ENCODE measurements at places on chromosomes 11 and 22. TPM values are rescaled to one million over a fixed set of nuclear protein-coding genes. Genes with fewer than 3 reads are reported as not detected.

GRCh38 chr11:64364911-64365310 lies 5.9 kb downstream of the RPS6KA4 start:
- no peak for DNase-seq

SCO2 gene
- 1.3 TPM for total RNA-seq

DNA sequence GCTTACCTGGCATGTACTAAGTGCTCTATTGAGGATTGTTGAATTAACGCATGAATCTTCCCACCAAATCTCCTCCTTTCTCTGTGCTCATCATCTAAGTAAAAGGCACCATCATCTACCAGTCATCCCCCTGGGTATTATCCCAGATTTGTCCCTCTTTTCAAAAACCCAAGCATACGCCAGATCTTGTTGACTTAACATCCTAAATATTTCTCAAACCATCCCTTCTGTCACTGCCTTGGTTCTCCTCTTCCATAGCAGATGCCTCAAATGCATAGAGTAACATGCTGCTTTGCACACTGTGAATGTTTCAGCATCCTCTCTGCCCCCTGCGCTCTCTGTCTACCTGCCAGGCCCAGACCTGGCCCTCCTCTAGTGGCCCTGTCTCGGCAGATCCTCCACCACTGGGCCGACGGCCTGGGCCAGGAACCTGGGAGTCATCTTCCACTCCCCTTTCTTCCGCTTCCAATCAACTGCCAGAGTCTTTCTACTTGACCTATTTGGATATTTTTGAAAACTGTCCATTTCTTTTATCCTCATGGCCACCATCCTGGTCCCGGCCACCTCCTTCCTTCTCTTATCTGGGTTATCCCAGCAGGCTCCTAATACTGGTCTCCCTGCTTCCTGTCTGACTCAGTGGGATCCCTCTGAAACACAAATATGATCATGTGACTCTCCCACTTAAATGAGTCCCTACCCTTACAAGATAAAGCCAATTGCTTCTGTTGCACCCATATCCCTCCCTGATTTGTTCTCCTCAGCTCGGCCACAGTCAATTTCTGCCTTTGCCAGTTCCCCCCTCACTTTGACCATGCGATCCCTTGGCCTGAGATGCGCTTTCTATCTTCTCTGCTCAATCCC lies 3.4 kb upstream of the TAB1 start:
- no peak for DNase-seq

DNA sequence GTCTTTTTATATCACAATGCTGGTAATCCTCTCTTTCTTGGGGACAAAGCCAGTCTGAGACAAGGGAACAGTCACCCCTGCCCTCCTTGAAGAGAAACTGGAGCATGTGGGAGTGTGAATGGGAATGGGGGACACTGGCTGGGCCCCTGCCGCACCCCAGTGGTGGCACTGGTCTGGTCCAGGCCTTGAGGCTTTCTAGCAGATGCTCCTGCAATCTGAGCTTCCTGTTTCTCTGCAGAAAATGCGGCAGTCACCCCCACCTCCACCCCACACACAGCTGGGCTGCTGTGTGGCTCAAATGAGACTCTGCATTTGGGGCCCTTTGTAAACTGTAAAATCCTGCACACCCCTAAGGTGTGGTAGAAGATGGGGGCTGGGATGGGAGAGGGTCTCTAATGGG lies 6.6 kb upstream of the MARK2 start:
- no peak for DNase-seq

IGSF22 gene
- total RNA-seq, result 0.22 TPM

OR51B2 gene
- not detected for total RNA-seq
